ENCODE measurements at places on chromosomes 11 and 22.

GRCh38 chr11:100545970-100546369 is 141.1 kb upstream of the ARHGAP42 start:
- DNase-seq: no peak

DNA sequence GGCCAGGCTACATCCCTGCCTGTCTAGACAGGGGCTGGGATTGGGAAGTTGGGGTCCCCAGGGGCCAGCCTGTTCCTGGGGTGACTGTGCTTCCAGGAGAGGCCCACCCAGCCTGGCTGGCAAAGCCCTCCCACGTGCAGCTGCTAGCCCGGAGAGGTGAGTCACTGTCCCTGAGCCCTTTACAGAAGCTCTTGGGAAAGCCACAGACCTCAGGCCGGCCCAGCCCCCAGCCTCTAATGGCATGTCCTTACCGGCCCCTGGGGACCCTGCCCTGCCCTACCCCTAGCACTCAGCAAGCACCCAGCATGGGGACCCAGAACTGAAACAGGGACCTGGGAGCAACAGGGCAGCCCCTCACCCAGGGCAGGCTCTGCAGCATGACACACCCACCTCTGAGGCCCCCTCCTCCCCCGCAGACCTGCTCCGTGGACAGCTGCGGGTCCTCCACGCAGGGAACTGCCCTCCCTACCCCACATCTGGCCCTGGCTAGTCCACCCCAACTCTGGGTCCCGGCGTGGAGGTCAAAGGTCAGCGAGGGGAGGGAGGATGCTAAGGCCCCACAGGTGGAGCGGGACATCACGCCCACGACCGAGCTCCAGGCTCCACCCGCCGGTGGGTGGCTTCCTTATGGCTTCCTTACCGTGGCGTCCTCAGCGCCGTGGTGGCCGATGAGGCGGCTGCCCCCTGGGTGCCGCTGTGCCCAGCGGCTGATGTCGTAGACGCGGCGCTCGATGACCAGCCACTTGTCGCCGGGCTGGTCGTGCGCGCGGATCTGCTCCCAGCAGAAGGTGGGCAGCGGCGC is 615 bp downstream of the FADS3 start:
- peak; percentile 69 for DNase-seq

DNA sequence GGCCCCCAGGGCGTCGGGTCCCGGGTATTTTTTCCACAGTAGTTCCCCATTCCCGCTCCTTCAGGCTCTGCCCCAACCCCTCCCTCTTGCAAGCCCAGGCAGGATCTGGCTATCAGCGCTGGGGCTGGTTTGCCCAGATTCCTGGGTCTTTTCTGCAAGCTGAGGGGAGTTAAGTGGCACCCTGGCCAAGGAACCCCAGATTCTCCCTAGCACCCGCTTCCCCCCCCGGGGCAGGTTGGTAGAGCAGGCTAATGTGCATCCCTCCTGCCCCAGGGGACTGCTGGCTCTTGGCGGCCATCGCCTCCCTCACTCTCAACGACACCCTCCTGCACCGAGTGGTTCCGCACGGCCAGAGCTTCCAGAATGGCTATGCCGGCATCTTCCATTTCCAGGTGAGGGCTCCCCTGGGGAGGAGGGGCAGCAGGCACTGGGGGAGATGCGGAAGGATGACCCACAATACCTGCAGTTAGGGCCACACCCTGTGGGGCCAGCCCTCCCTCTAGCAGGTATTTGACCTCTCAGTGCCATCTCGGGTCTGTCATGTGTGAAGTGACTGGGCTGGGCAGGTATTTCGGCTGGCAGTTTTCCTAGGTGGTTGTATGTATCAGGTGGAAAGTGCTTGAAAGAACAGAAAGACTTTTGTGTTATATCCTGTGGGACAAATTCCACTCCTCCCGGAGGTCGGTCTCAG is 1.6 kb downstream of the CAPN1 start:
- no peak for DNase-seq

- DNase-seq: no peak
Observed at GRCh38 chr22:45238957-45239680, 1.6 kb downstream of the KIAA0930 start.

DNA sequence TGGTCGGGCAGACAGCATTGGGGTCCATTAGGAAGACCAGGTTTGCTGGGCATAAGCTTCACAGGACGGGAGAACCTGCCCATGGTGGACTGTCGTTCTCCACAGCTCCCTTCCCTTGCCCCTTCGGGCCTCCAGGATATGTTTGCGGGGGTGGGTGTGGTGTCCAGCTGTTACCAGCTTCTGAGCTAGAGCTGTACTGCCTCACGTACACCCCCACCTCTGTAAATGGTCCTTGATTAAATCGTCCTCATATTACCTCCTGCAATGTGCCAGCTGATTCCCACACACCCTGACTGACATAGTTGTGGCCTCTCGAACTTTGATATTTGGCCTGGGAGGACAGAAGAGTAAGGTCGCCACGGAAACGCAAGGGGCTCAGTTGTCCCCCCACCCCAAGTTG is 16.2 kb upstream of the BCR start:
- no peak for DNase-seq

GRCh38 chr22:24455751-24456426 is 28.5 kb downstream of the ADORA2A start:
- DNase-seq: no peak

DNA sequence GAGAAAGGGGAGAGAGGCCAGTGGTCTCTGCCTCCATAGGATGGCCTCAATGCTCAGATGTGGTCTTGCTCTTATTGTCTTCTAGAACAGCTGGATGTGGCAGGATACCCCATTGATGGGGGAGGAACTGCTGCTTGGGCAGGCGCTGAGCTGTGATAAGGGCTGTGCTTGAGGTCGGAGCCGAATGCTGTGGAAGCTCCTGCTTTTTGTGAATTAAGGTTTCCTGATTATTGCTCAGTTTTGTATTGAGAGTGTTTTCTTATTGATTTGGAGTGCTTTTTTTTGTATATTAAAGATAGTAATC is 57.2 kb downstream of the CABIN1 start:
- no peak for DNase-seq

- DNase-seq: peak; percentile 74
Observed at GRCh38 chr22:42399315-42400271, 32.6 kb downstream of the NFAM1 start.

- DNase-seq: no peak
Observed at GRCh38 chr11:35853971-35854370, 89.9 kb upstream of the LDLRAD3 start.

DNA sequence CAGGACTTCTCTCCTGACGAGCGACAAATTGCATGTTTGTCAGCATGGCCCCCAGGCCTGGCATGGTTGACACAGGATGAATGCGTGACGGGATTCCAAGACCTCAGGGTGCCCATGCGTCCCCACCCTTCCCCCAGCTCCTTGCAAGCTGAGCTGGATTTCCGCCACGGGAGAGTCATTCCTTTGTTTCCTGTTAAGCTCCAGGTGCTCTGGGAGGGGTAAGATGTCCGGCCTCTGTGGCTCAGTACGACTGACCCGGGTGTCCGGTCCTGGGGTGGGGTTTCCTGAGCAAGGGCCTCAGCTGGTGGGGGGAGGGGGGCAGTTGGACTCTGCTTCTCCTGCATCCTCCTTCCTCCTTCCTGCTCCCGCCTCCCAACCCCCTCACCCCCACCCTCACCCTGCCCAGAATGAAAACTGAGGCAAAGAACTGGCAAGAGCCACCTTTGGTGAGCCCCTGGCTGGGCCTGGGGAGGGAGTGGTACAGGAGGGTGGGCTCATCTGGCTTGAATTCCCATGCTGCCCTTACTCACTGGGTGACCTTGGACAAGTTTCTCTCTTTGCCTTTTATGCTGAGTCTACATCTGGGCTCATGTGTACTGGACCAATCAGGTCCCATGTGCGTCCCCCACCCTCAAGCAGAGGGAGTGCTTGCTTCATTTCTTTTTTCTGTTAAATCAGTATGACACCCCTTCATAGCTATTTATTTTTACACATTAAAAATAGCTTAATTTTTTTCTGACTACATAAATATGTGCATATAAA is 2.5 kb downstream of the CDC42EP2 start:
- DNase-seq: peak; percentile 65

- no peak for DNase-seq
Observed at GRCh38 chr11:32549611-32550187, 33.9 kb upstream of the EIF3M start.

DNA sequence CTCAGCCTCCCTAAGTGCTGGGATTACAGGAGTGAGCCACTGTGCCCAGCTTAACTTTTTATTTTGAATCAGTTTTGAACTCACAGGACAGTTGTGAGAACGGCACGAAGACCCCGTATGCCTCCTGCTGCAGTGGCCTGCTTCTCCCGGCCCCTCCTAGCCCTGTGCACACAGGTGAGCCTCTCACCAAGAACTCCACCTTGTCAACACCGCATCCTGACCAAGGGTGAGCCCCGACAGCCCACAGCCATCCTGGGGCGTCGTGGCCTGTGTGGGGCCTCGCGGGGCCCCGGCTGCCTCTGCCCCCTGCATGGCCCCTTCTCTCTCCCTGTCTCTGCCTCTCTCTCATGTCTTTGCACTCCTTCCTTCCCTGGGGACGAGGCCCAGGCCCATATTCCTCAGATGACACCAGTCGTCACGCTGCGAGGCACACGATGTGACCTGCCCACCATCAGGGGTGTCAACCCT is 38.8 kb downstream of the GNB1L start:
- peak; percentile 14 for DNase-seq

GRCh38 chr22:35685731-35686130 is 31.9 kb upstream of the APOL5 start:
- no peak for DNase-seq

DNA sequence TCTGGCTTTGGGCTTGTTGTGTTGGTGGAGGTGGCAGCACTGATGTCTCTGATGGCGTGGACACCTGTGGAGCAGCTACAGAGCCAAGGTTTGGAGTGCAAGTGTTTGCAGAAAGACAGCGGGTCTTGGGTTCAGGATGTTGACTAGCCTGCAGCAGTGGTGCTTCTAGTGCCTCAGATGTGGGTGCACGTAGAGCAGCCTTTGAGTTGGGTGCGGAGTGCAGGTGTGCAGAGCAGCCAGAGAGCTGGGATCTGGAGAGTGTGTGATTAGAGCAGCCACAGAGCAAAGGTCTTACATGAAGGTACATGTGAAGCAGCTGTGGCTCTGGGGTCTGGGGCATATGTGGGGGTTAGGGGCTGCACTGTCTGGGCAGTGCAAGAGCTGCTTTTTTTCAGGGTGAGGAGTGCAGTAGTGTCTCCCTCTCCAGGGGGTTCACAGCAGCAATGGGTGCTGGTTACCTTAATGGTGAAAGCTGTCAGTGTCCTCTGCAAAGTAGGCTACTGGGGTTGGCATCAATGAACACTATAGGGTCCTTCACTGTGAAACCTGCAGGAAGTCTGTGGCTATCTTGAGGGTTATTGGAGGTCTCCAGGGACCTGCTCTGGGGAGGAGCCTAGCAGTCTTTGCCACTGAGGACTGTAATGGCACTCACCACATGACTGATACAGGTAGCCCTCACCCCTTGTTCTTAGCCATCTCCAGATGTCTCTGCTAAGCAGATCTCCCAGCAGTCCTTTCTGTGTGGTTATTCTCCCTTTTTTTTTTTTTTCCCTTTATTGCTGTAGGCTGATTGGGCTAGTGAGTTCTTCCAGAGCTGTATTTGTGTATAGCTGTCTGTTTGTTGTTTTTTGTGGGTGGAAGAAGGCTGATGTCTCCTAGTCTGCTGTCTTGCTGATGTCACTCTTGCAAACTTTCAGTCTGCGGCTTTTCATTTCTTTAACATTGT is 14.3 kb downstream of the BIRC2 start:
- no peak for DNase-seq

DNA sequence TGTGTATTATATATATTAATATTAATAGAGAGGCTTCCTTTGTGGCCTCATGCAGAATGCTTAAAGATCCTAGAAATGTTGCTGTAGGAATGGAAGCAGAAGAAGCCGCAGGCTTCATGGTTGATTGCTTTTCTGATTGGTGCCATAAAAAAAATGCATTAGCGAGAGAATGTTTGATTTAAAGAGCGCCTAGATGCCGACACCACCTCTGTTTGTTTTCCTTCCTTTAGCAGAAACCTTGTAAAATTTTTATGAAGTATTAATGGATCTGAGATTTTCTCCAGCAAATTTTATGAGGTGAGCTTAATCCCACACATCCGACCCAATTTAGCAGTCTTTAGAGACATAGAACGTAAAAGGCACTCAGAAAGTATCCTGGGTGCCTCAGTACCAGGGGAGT is 587.5 kb downstream of the NTM start:
- DNase-seq: no peak

DNA sequence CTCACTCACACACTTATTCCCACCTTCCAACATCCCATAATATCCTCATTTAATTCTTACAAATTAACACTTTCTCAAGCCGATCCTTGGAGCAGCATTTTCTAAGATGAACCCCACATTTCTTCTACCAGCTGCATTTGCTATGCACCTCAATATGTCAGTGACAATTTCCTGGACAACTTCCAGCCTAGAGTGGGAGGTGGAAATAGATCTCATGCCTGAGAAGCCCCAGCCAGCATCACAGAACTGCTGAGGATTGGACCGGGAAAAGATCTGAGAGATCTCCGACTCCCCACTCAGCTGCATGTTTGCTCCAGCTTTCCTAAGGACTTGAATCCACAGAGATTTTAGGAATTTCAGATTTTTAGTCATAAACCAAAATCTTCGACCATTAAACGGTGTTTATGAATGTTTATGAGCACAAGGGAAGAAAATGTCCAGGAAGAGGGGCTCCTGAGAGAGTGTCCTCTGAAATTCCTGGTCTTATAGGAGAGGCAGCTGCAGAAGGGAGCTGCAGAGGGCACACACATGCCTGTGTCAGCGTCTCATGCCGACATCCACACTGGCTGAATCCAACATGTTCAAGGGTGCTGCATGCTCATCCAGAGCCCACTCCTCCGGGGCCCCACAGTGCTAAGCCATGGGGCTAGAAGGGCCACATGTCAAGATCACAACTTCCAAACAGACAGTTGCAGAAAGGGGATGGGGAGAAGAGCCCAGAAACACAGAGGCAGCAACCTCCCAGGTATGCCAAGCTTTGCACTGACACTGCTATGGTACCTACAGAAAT is 68.6 kb downstream of the MICAL3 start:
- DNase-seq: no peak

DNA sequence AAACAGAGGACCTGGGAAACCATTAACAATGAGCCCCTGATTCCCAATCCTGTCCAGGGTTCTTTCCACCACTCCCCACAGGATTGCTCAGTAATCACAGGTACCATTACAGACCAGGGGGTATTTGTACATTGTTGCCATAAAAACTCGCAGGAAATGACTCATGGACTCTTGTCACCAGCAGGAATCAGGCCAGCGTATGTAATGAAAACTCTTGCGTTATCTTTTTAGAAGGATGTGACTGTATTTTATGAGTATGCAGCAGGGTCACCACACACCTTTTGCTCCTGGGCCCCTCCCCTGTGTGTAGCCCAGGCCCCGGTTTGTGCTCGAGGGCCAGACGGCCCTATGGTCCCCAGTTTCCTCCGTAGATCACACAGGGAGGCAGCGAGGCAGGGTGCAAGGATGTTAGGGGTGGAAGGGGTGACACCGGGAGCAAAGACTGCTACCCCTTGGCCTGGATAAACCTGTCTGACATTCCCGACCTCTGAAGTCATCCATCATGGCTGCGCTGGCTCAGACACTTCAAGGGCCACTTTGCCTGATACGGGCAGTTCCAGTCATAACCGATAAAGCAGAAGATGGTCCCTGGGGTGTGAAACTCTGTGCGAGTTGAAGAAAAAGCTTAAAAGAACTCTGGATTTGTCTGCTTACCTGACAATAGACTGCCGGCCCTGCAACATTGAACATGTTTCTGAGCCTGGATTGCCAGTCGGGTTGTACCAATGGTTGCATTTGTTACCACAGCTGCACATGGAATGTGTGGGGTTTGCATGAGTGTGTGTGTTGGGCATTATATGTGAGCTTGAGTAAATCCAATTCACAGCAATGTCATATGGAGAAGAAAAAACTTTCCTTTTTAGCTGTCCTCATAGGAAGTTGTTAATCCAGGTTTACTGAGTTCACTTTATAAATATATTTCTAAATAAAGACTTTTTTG is 56.9 kb downstream of the MICAL2 start:
- DNase-seq: peak; percentile 79

- DNase-seq: no peak
Observed at GRCh38 chr11:13242564-13242963, 35.0 kb upstream of the BMAL1 start.

Measured in upper lobe of left lung (tissue), 6 donors.